ENCODE measurements at places on chromosomes 6 and 20.
A peak's percentile ranks its signal among the peaks of the same experiment; 100 is the strongest.

- DNase-seq, result no peak
Measured at GRCh38 chr20:57429580-57430200, 38.5 kb downstream of the RBM38 start.

DNA sequence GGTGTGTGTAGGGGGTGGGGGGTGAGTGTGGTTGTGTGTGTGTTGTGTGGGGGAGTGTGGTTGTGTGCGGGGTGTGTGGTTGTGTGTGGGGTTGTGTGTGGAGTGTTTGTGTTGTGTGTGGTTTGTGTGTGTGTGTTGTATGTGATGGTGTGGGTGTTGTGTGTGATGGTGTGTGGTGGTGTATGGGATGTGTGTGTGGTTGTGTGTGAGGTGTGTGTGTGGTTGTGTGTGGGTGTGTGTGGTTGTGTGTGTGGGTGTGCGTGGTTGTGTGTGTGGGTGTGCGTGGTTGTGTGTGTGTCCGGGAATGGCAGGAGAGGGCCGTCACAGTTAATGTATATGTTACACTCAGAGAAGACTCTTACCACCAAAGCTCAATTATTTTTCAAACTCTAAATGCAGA is 79.8 kb downstream of the TBXT start:
- DNase-seq, result no peak

DNA sequence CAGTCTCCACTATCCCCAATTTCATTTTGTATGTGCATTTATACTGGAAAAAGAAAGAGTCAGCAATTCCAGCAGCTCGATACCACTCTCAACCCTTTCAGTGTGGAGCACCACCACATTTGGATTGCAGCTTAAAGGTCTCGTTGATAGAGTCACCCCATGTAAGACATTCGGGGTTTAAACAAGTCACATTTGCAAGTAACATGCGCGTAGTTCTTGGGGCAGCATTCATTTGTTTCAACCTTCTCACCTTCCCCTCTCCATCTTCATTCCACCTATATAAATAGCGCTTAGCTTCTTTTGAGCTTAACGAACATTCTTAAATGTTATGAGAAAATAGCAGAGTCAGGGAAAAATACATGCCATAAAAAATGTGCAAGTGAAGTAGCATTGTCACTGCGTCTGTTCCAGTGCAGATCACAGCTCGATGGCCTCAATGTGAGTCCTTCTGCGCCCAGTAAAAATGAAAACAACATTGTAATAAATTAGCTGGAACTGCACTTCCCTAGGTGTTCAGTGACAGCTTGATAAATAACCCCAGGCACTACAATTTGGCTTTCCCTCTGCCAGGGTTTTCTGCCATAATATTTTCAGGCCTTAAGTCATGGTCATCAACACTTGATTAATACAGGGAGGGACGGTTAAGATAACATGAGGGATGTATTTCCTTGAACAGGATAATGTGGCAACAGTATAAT is 737.8 kb upstream of the NRSN1 start:
- no peak for DNase-seq

GRCh38 chr20:58907320-58908137 is 55.0 kb downstream of the GNAS start:
- no peak for DNase-seq

DNA sequence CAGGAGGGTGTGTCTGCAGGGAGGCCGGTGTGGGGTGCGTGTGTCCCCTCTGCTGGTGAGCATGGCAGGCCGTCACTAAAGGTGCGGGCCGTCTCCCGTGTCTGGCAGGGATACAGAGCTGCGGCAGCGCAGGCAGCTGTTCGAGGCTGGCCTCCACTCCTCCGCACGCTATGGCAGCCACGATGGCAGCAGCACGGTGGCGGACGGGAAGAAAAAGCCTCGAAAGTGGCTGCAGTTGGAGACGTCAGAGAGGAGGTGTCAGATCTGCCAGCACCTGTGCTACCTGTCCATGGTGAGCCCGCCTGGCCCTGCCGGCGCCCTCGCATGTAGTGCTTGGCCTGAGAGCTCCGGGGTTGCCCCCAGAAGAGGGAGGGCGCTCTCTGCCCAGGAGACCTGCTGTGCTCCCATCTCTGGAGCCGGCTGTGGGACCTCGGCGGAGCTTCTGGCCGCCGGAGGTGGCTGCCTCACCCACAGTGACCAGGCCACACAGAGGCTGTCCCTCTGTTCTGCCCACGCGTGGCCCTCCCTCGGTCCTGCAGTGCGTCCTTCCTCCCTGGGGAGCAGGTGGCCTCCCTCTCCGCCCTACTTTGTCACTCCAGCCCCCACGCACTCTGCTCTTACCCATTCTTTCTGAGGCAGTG is 149.6 kb downstream of the DTNBP1 start:
- no peak for DNase-seq

DNA sequence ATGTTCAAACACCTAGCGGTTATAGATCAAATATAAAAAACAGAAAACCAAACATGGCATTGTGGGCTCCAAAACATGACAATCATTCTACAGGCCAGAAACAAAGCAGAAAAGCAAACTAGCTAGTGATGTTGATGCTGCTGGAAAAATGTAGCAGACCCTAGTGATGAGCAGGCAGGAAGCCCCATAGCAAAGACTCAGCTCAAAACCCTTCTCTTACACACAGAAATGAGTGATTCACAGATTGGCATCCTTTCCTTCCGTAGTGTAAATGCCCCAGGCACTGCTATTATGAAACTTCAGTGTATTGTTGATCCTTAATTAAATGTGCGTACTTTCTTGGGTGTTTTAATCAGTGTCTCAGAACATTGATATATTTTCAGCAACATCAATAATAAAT is 425.1 kb downstream of the UTRN start:
- no peak for DNase-seq

- DNase-seq, result peak; percentile 87
Measured at GRCh38 chr6:50791900-50792508, 26.7 kb upstream of the TFAP2B start.

- DNase-seq, result peak; percentile 7
Measured at GRCh38 chr6:30258204-30258603, 45.0 kb upstream of the TRIM26 start.

- no peak for DNase-seq
Measured at GRCh38 chr6:161396539-161396938, 122.7 kb upstream of the AGPAT4 start.

DNA sequence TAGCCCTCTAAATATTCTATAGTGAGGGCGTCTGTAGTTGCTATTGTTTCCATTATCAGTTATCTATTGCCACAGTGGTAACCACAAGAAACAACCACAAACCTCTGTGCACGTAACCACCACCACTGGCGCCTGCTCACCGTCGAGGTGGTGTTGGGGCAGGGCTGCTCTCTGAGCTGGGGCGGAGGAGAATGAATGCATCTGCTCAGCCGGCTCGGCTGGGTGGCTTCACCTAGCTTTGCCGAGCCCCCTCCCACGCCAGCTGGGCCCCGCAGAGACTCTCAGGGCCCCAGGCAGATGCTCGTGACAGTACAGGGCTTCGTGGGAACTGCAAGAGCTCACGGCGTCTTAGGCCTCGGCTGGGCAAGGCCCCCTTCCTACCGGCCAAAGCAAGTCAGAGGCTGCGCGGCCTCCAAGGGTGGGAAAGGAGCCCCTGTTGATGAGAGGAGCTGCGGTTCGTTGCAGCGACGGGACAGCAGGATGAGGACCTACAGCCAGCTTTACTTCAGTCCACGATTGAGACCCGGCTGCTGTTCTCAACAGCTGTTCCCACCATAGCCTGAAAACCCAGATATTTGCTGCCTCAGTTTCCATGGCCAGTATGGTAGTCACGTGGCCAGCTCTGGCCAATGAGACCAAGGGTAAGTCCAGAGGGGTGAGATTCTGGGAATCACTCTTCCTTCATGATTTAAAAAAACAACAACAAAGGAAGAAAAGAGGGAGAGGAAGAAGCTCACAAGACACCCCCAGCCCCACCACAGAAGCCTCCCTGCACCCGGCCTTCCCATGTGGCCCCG is 120.2 kb upstream of the AFDN start:
- no peak for DNase-seq

DNA sequence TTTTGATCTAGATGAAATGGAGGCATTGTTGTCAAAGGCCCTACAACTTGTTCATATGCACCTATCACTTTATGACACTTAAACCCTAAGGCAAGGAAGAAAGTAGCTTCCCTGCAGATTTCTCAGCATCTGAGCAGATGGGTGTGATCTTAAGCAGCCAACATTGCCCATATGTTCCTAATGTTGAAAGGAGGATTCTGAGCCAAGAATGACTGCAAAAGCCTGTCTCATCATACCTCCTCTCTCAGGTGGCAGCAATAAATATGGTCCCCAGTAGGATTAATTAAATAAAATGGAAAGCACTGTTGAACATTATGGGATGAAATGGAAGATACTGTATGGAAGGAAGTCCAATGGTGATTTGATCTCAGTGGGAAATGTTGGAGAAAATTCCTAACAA is 538.1 kb upstream of the MAN1A1 start:
- DNase-seq, result no peak

- peak; percentile 34 for DNase-seq
Measured at GRCh38 chr6:158907931-158908330, 88.8 kb upstream of the EZR start.

GRCh38 chr20:19254956-19255355 is 42.5 kb downstream of the SLC24A3 start:
- no peak for DNase-seq

DNA sequence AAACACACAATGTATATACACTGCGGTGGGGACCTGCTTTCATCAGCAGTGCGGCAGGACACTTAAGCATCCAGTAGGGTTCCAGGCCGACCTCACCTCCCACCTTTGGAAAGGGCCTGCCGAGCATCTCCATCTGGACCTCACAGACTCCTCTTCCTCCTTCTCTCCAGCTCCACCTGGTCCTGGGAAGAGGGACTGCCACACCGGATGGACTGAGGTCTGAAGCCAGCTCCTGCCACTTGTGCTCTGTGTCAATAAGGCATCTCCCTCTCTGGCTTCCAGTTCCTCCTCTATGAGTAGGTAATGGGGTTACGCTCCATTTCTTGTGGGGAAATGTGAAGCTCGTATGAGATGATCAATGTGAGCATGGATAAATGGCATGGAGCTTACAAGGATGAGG is 19.1 kb upstream of the NNAT start:
- DNase-seq, result peak; percentile 72

GRCh38 chr20:19265646-19266374 is 53.4 kb downstream of the SLC24A3 start:
- DNase-seq, result peak; percentile 81

DNA sequence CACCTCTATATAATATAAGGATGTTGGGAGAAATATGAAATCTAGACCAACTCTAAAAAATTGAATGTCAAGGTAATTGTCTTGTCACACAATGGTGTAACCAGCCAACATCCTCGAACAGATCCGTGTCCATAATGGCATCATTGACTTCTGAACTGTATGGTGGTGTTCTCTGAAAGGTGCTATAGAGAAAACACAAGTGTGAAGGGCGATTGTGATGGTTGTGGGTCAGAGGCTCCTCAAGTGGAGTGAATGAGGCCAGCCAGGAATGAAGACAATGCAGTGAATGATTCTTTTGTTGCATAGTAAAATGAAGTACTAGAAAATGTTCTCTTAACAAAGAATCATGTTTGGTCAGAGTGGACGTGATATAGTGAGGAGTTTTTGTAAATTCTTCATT is 58.3 kb downstream of the CARMIL1 start:
- DNase-seq, result no peak

- DNase-seq, result no peak
Measured at GRCh38 chr6:35718911-35719381, 17.9 kb upstream of the ARMC12 start.

GRCh38 chr6:150934380-150934779 is 68.9 kb downstream of the MTHFD1L start:
- no peak for DNase-seq

DNA sequence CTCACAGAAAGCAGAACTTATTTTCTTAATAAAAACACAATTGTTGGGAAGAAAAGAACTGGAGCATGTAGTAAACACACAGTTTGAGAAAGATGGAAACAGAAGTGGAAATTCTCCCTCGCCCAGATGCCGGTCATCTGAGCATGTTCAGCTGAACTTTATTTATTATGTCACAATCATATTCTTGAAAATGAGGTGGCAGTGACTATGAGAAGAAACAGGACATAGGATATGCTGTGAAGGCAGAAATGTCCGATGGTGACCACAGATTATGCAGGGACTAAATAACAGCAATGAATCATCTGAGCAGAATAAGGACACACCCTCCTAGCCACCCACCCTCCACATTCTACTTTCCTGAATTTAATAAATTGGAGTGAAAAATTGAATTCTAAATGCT is 425.3 kb upstream of the NOX3 start:
- no peak for DNase-seq

DNA sequence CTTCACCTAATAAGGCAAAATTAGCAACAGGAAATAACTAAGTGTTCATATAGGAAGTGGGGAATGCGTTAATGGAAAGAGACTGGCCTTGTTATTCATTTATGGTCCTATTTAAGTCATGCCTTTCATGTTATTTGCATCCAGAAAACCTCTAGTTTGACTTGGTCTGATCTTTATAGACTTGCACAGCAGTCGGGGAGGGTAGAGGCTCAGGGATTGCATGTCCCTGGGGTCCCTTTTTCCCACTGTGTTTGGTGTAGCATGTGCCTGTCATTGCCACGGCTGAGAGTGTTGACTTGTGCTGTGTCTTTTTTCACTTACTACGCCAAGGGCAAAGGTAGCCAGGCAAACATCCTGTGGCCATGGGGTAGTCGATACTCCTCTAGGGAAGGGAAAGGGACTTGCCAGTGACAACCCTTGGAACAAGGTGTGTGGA is 105.4 kb upstream of the RIN2 start:
- no peak for DNase-seq

DNA sequence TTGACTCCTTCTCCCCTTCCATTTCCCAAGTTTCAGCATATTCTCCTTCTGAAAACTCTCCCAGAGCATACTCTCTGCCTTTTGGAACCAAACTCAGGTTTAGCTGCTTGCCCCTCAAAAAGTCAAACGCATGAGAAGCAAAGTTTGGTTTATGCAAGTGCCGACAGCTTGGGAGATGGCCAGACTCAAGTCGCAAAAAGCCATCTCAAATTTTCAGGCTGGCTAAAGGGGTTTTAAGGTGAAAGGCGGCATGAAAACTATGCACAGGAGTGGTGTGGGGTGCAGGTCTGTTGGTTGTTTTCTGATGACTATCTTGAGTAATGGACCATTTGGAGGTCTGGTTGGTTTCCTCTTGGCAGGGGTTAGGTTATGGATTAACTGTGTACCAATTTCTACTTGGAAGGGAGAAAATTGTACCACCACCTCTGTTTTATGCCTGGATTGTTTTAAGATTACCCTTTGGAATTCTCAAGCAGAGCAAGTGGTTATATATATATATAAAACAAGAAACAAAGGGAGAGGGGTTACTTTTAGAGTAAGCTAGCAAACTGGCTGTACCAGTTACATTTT is 52.4 kb upstream of the SCGN start:
- DNase-seq, result no peak

DNA sequence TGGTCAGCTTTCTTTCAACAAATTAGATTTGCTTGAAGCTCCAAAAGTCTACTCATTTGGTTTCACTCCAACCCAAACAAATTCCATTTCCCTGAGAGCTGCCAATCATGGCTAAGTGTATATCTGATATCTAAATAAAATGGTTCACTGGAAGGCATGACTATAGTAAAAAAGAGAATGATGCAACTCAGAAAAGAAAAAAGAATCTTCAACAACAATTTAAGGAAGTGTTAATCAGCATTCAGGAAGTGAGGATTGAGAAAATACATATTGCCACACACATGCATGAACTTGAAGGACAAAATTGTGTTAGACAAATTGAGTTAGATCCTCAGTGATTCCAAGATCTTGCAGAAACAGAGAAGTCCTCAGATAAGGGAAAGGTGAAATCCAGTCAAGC is 972.9 kb upstream of the FLRT3 start:
- no peak for DNase-seq
